ENCODE measurements at places on chromosomes 7 and 10.

DNA sequence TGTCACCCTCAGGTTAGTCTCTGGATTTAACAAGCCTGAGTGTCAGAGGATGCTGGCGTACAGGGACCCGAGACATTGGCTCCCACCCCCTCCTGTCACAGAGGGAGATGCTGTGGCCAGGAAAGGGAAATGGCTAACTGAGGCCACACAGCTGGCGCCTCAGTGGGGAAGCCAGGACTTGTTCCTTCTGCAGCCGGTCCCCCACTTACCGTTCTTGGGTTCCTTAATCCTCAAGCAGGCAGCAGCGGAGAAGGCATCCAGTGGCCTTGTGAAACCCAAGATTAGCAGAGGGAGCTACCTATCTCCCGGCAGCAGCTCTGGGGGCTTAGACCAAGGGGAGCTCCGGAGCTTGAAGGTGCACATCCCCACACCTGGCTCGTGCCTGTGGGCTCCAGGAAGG is 65.4 kb downstream of the NEURL1 start:
- DNase-seq, result peak; percentile 33

- peak; percentile 70 for DNase-seq
Measured at GRCh38 chr7:156780724-156781455, 112.1 kb downstream of the LMBR1 start.

- DNase-seq, result no peak
Measured at GRCh38 chr10:76353237-76353851, 921.9 kb downstream of the LRMDA start.

- no peak for DNase-seq
Measured at GRCh38 chr7:99848420-99849216, 20.8 kb downstream of the CYP3A43 start.

DNA sequence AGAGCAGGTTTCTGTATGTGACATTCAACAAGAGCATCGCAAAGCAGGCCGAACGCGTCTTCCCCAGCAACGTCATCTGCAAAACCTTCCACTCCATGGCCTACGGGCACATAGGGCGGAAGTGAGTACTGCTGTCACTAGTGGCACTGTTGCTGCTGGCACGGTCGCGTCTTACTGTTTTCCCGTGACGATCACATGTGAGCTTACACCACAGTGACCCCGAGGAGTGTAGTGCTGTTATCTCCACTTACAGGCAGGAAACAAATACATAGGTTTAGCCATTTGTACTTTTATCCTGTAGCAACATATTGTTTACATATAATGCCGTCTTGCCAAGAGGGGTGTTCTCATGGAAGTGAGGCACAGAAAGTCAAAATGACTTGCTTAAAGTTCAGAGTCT is 25.4 kb downstream of the FBH1 start:
- DNase-seq, result peak; percentile 51

DNA sequence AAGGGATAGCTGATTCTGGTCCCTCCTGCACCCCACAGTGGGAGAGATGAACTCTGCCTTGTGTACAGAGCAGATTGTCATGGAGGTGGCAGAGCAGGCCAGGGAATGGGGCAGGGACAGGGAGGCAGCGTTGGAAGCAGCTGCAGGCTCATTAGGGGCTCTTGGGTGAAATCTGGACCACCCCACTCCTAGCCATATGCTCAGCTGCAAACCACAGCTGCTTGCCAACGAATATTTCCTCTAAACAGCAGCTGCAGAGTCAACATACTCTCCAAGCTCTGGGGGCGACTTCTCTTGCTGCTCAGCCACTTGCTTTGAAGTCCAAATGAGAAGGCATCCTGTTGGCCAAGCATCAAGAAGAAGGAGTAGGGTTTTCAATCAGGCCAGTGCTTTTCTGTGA is 302.3 kb upstream of the AUTS2 start:
- no peak for DNase-seq

- DNase-seq, result no peak
Measured at GRCh38 chr7:6259257-6259656, 13.2 kb downstream of the CYTH3 start.

GRCh38 chr7:88146616-88147015 is 73.2 kb downstream of the SRI start:
- DNase-seq, result no peak

DNA sequence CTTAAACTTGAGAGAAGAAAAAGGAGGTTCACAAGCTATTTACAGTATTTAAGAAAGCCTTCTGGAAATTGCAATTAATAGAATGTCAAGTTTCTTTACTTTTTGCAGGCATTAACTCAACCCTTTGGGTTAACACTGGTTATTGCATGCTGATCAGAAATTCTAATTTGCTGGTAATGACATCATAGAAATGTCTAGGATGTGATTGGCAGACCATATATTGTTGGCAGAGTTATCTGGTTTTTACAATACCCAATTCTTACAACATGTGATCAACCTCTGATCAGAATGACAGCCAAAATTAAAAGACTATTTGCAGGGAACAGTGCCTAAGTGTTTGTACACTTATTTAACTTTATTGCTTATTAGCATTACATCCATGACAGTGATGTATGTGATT is 1.6 kb upstream of the CASD1 start:
- no peak for DNase-seq

DNA sequence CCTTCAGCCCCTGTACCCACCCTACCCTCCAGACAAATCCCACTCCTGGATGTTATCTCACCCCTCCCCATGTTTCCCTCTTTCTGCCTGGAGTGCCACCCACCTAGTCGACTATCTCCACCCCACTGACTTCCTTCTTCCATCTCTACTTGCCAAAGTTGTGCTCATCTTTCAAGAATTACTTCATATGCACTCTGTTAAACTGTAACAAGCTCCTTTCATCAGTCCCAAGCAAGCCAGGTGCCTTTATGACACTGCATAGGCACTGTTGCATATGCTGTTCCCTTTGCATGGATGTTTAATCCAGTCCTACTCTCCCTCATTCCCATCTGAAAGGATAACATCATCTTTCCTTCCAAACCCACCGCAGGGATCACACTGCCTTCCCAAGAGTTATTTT is 8.9 kb upstream of the CDK1 start:
- DNase-seq, result no peak

GRCh38 chr7:106375499-106375898 is 90.7 kb upstream of the NAMPT start:
- no peak for DNase-seq

- no peak for DNase-seq
Measured at GRCh38 chr7:36475011-36475342, 85.3 kb downstream of the ANLN start.

DNA sequence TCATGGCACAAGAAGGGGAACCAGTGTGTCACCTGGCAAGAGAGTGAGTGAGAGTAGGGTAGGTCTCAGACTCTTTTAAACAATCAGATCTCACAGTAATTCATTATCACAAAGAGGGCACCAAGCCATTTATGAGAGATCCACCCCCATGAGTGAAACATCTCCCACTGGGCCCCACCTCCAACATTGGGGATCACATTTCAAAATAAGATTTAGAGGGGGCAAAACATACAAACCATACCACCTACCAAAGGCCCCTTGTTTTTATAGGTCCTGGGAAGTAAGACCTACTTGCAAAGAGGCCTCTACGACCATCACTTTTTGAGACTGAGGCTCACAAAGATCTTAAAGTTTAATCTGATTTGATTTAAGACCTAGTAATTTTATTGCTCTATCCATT is 134.9 kb downstream of the NRCAM start:
- no peak for DNase-seq

DNA sequence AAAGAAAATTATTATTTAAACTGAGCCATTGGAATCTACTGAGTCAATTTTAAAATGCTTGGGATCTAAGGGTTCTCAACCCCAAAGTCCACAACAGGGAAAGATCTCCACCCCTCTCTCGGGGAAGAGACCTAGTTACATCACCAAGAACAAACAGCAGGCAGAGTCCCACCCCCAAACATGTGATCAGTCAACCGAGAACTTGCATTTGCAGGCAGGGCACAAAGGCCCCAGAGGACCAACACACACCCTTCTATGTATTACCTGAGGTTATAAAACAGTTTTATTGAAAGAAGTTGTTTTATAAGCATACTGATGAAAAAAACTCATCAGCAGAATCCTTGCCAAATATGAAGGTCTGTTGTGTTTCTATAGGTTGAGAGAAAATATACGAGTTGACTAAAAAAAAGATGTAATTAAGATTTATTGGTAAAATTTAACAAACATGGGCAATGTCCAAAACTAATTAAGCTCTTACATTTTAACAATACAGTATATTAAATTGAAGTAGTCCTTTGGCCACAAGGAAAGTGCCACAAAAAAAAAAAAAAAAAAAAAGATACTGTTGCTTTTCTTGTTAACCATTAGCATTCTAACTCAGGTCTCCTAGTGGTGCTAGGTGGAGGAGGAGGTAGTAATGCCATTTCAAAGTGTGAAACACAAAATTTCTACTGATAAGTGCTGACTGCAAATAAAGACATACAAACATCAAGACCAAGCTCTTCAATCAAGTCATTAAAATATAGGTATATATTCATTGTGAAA is 975 bp upstream of the USP54 start:
- peak; percentile 66 for DNase-seq
